Smooth muscle cell of trachea (primary cell): ENCODE measurements at places on chromosomes 6 and 20. TPM values are rescaled to one million over a fixed set of nuclear protein-coding genes. Genes with fewer than 3 reads are reported as not detected.

Gene TSHZ2
- 0.33 and 0.44 TPM in 2 replicates for total RNA-seq

Gene E2F1
- 1.8 and 4.5 TPM in 2 replicates for total RNA-seq

Gene CYB5R4
- 5.0 and 6.0 TPM in 2 replicates for total RNA-seq

Gene PRND
- not detected in 2 replicates for total RNA-seq

Gene ALDH5A1
- 0.15 and 0.50 TPM in 2 replicates for total RNA-seq

Gene ADISSP
- 40.5 and 41.7 TPM in 2 replicates for total RNA-seq

Gene LINC00237
- not detected in 2 replicates for total RNA-seq
